ENCODE measurements at places on chromosomes 3 and 15. TPM values are rescaled to one million over a fixed set of nuclear protein-coding genes. Genes with fewer than 3 reads are reported as not detected.

Gene FANCD2OS
- total RNA-seq, result not detected

Gene HHATL
- 823 TPM for total RNA-seq

DNA sequence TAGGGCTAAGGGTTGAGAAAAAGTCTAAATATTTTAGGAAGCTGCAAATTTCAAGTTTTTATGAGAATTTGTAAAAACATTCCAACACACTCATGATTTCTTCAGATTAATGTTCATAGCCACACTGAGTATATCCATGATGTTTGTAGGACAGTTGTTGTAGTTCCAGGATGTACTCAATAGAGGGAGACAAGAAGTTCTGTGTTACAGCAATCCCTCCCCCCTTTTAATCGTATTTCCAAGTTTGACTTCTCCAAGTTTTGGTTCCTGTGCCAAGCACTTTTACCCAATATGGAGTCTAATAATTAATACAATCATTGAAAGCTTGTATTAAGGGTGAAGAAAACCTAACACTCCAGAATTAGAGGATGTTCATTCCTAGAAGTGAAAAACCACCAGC is 143.4 kb downstream of the FEZF2 start:
- no peak for DNase-seq

- DNase-seq, result no peak
These were observed 65.8 kb downstream of the CADPS start for GRCh38 chr3:62809369-62809768.

Gene DAZL
- total RNA-seq, result not detected

Data from heart left ventricle (tissue), 16 donors.